Heart left ventricle (tissue), 16 donors: ENCODE measurements at places on chromosomes 1 and 21. TPM values are rescaled to one million over a fixed set of nuclear protein-coding genes. Genes with fewer than 3 reads are reported as not detected.
A peak's percentile ranks its signal among the peaks of the same experiment; 100 is the strongest.

DNA sequence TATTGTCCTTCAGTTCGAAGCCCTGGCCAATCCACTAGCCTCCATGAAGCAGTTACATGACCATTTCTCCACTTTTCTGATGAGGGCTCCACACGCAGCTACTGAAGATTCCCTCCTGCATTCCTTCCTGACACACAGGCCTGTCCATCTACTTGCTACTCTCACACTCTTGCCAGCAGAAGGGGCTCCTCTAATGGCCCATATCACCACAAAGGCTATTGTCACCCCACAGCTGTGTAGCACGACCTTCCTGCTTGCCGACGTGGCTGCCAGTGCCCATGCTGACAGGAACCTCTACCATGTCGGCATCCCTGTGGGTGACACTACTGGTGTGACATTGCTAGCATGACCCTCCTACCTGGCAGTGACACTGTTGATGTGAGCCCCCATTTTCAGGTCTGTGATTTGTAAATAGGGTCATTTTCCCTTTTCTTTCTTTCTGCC, 1528.6 kb upstream of the TPTE start:
- no peak overlapping the region for H3K4me3 ChIP-seq
- H3K4me1 ChIP-seq, result no peaks in the 10 kb centered on the region
- peaks cover 11% of the 10 kb centered on the region for H3K27me3 ChIP-seq
- no peak for DNase-seq
- no peaks in the 10 kb centered on the region for H3K36me3 ChIP-seq

- DNase-seq, result no peak
- H3K4me1 ChIP-seq, result no peaks in the 10 kb centered on the region
- no peaks in the 10 kb centered on the region for H3K27me3 ChIP-seq
These were observed 1.4 kb downstream of the UCK2 start for GRCh38 chr1:165828669-165829329.

- H3K4me1 ChIP-seq, result no peaks in the 10 kb centered on the region
- no peak for DNase-seq
- H3K27ac ChIP-seq, result no peak overlapping the region
- H3K27me3 ChIP-seq, result no peaks in the 10 kb centered on the region
- H3K36me3 ChIP-seq, result peaks cover 100% of the 10 kb centered on the region
These were observed 16.1 kb upstream of the TXLNA start for GRCh38 chr1:32163405-32163804.

GRCh38 chr1:145997718-145998023, 1.3 kb upstream of the TXNIP start:
- H3K4me1 ChIP-seq, result peaks cover 35% of the 10 kb centered on the region
- H3K27ac ChIP-seq, result peak overlapping the region; percentile 97
- DNase-seq, result no peak
- peak overlapping the region; percentile 93 for H3K4me3 ChIP-seq

TMEM269 gene
- total RNA-seq, result 0.06 TPM

DNA sequence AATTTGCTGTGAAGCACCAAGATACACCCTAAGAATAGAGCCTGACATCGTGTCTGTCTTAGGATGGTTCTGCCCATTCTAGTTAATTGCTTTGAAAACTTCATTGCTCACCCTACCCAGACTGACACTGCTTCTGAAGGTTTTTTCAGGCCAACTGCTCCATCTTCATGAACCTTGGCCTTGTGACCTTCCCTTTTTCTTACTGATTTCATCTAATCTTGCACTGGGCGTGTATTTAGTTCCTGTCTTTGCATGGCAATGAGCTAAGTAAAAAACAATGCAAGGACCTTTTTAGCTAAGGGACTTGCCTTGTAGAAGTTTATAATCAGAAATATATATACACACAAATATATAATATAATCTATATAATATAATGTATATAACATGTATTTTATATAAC, 108.0 kb downstream of the PBX1 start:
- H3K4me1 ChIP-seq, result peaks cover 43% of the 10 kb centered on the region
- no peak for DNase-seq
- no peak overlapping the region for H3K27ac ChIP-seq
- H3K4me3 ChIP-seq, result no peak overlapping the region
- H3K36me3 ChIP-seq, result no peaks in the 10 kb centered on the region

DNA sequence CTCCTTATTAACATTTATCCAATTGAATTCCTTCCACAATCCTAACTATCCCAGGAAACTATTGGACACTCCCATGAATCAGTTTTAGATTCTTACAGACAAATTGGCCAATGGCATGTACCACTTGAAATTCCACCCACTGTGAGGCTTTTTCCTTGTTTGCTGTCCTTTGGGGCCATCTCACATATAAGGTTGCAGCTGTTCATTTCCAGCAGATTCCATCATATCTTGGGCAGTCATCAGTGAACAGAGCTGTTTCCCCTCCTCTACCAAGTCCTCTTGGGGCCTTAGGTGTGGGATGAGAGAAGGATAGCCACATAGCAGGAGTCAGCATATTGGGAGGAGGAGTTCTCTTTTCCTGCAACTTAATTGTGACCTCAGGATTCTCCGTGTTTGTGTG, 109.1 kb downstream of the HHAT start:
- no peaks in the 10 kb centered on the region for H3K4me1 ChIP-seq
- no peak overlapping the region for H3K4me3 ChIP-seq
- no peak overlapping the region for H3K27ac ChIP-seq
- H3K36me3 ChIP-seq, result no peaks in the 10 kb centered on the region

DNA sequence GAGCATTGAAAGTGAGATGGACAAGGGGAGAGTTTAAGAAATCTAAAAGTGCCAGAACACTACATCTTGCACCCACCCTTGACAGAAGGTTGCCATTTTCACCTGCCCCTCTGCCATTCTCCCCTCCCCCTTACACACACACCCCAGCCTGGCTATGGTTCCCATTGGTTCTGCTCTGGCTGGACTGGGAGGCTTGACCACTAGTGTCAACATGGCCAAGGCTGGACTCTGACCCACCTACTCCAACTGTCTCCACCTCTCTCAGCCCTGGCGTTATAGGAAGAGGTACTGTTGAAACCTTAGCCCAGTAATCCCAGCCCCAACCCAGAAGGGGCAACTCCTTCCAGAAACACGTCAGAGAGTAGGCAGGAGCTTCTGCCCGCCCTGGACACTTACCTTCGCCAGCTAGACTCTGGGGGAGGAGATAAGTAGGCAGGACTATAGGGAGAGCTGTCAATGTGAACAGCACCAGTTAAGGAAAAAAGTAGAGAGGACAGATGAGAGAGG, 4.5 kb downstream of the CRTC2 start:
- no peak overlapping the region for H3K4me3 ChIP-seq
- H3K36me3 ChIP-seq, result peaks cover 60% of the 10 kb centered on the region
- peaks cover 23% of the 10 kb centered on the region for H3K4me1 ChIP-seq

GRCh38 chr1:203148127-203148526, 20.6 kb downstream of the ADORA1 start:
- no peak overlapping the region for H3K27ac ChIP-seq
- H3K27me3 ChIP-seq, result no peaks in the 10 kb centered on the region
- peaks cover 7% of the 10 kb centered on the region for H3K4me1 ChIP-seq
- H3K4me3 ChIP-seq, result no peak overlapping the region
- no peak for DNase-seq

DNA sequence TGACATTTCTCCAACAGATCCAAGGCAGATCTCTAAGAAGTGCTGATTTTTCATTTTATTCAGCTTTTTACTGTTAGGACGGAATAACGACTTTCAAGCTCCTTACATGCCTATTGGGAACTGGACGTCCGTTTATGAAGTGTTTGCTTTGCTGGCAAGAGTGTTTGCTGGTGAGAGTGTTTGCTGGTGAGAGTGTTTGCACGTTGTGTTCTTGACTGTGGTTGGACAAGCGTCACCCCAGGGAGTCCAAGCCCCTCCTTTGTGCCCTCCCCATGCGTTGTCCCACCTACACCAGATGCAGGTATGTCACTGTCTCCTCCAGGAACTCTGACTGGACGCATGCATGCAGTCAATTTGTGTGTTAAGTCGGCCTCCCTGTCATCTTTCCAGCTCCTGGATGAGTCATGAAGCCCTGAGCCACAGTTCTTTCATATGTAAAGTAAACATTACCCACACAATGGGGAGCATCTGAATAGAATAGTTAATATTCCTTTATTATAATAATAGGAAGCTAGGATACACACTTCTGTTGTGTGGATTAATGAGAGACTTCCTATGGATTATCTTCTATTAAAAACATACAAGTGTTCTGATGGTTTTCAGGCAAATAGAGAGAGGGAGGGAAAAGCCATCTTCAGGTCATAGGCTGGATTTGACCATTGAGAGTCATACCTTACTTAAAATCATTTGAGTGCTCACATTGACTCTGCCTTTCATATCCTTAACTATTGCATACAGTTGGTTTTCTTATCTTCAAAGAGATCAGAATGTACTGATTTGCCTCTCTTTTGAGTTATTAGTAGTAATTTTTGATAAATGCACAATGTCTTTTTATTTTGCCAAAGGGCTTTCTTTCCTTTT, 119.2 kb downstream of the GALNT2 start:
- DNase-seq, result no peak
- no peaks in the 10 kb centered on the region for H3K27me3 ChIP-seq
- no peak overlapping the region for H3K4me3 ChIP-seq
- H3K27ac ChIP-seq, result no peak overlapping the region
- peaks cover 38% of the 10 kb centered on the region for H3K4me1 ChIP-seq

- peak overlapping the region; percentile 12 for H3K27ac ChIP-seq
- H3K4me3 ChIP-seq, result no peak overlapping the region
- no peaks in the 10 kb centered on the region for H3K27me3 ChIP-seq
- peaks cover 26% of the 10 kb centered on the region for H3K4me1 ChIP-seq
- no peaks in the 10 kb centered on the region for H3K36me3 ChIP-seq
These were observed 63.8 kb downstream of the CLSTN1 start for GRCh38 chr1:9759939-9760338.

SMIM11 gene
- total RNA-seq, result 10.4 TPM

LYPD8 gene
- total RNA-seq, result not detected

- peaks cover 10% of the 10 kb centered on the region for H3K4me1 ChIP-seq
- no peak overlapping the region for H3K4me3 ChIP-seq
- no peak for DNase-seq
These were observed 77.5 kb downstream of the PUM1 start for GRCh38 chr1:30988045-30988444.

BCAR3 gene
- 7.5 TPM for total RNA-seq

GRCh38 chr21:34911360-34911759, 137.7 kb downstream of the RUNX1 start:
- H3K36me3 ChIP-seq, result no peaks in the 10 kb centered on the region
- no peaks in the 10 kb centered on the region for H3K4me1 ChIP-seq
- no peaks in the 10 kb centered on the region for H3K27me3 ChIP-seq
- DNase-seq, result peak; percentile 34
- no peak overlapping the region for H3K27ac ChIP-seq

GRCh38 chr1:116228511-116228910, 117.3 kb downstream of the MAB21L3 start:
- H3K4me3 ChIP-seq, result no peak overlapping the region
- H3K27ac ChIP-seq, result no peak overlapping the region
- H3K36me3 ChIP-seq, result no peaks in the 10 kb centered on the region
- H3K4me1 ChIP-seq, result no peaks in the 10 kb centered on the region
- no peak for DNase-seq

ATAD3C gene
- total RNA-seq, result not detected

- H3K27me3 ChIP-seq, result no peaks in the 10 kb centered on the region
- no peak overlapping the region for H3K4me3 ChIP-seq
- no peaks in the 10 kb centered on the region for H3K36me3 ChIP-seq
- peaks cover 23% of the 10 kb centered on the region for H3K4me1 ChIP-seq
These were observed 16.9 kb downstream of the GPR157 start for GRCh38 chr1:9111957-9112356.

- DNase-seq, result no peak
- H3K27ac ChIP-seq, result no peak overlapping the region
- H3K27me3 ChIP-seq, result no peaks in the 10 kb centered on the region
- H3K4me3 ChIP-seq, result no peak overlapping the region
- H3K36me3 ChIP-seq, result no peaks in the 10 kb centered on the region
These were observed 256.5 kb downstream of the PAPPA2 start for GRCh38 chr1:176719447-176719846.

PUSL1 gene
- total RNA-seq, result 11.0 TPM

- no peak overlapping the region for H3K27ac ChIP-seq
- H3K27me3 ChIP-seq, result no peaks in the 10 kb centered on the region
- peaks cover 29% of the 10 kb centered on the region for H3K36me3 ChIP-seq
- H3K4me3 ChIP-seq, result no peak overlapping the region
- no peak for DNase-seq
These were observed 1.2 kb downstream of the ITGA10 start for GRCh38 chr1:145908653-145909052.

GRCh38 chr21:33831962-33832659, 83.5 kb downstream of the ATP5PO start:
- no peak overlapping the region for H3K27ac ChIP-seq
- H3K4me3 ChIP-seq, result no peak overlapping the region
- peaks cover 54% of the 10 kb centered on the region for H3K36me3 ChIP-seq
- DNase-seq, result no peak
- H3K4me1 ChIP-seq, result no peaks in the 10 kb centered on the region

GRCh38 chr1:150148837-150149270, 862 bp upstream of the PLEKHO1 start:
- no peak for DNase-seq
- peak overlapping the region; percentile 92 for H3K4me3 ChIP-seq
- no peaks in the 10 kb centered on the region for H3K27me3 ChIP-seq
- H3K4me1 ChIP-seq, result peaks cover 50% of the 10 kb centered on the region
- H3K36me3 ChIP-seq, result peaks cover 19% of the 10 kb centered on the region

GRCh38 chr1:89065079-89065868, at the start of gene GBP1:
TSS of gene GBP1 (minus strand) at chr1:89065208. CDS start at chr1:89063234, 1,974 bp downstream.
- peak within 1 kb of the TSS; percentile 82 for H3K27ac ChIP-seq
- no peak for DNase-seq
- H3K4me3 ChIP-seq, result peak within 1 kb of the TSS; percentile 46
- peaks cover 16% of the 10 kb centered on the region for H3K4me1 ChIP-seq

- DNase-seq, result peak; percentile 7
- H3K27me3 ChIP-seq, result no peaks in the 10 kb centered on the region
- H3K4me3 ChIP-seq, result no peak overlapping the region
- H3K36me3 ChIP-seq, result no peaks in the 10 kb centered on the region
These were observed 2.5 kb upstream of the ARL8A start for GRCh38 chr1:202146993-202147392.

CRYAA gene
- not detected for total RNA-seq

CYP4X1 gene
- 0.86 TPM for total RNA-seq

DNA sequence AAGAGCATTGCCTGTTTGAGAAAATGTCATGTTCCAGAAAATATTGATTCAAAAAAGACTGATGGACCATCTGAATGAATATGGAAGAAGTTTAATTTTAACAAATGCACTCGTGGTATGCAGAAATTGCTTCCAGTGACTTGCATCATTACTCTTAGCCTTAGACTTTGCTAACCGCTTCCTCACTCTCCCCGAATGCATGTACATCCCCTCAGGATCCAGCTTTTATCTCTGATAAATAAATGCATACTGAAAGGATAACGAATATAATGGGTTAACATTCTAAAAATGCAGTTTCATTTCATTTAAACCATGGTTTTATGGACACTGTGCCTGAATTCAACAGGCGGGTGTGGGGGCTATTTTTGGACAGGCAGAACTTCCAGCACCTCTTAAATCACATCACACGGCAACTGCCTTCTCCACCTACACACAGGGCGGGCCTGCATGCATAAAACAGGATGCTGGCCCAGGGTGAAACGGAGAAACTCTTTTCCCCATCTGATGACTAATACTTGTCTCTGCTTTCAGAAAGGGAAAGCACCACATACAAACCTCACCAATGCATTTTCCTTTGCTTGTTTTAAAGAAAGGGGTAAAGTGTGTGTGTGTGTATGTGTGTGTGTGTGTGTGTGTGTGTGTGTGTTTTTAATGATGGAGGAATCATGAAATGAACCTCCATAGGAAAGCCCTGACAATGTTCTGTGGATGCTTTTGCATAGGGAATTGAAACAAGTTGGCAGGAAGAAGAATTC, 48.7 kb downstream of the SPAG17 start:
- no peak overlapping the region for H3K4me3 ChIP-seq
- DNase-seq, result no peak
- H3K4me1 ChIP-seq, result no peaks in the 10 kb centered on the region
- H3K27ac ChIP-seq, result no peak overlapping the region
- no peaks in the 10 kb centered on the region for H3K36me3 ChIP-seq
